Lower leg skin (tissue), 4 donors: ENCODE measurements at places on chromosomes 6 and 20.

GRCh38 chr6:169669889-169670288 is 31.9 kb downstream of the WDR27 start:
- no peak for DNase-seq

GRCh38 chr6:41367700-41368099 is 32.3 kb downstream of the NCR2 start:
- DNase-seq = peak; percentile 75

- DNase-seq = no peak
These were observed 43.7 kb downstream of the FRK start for GRCh38 chr6:116016846-116017545.

DNA sequence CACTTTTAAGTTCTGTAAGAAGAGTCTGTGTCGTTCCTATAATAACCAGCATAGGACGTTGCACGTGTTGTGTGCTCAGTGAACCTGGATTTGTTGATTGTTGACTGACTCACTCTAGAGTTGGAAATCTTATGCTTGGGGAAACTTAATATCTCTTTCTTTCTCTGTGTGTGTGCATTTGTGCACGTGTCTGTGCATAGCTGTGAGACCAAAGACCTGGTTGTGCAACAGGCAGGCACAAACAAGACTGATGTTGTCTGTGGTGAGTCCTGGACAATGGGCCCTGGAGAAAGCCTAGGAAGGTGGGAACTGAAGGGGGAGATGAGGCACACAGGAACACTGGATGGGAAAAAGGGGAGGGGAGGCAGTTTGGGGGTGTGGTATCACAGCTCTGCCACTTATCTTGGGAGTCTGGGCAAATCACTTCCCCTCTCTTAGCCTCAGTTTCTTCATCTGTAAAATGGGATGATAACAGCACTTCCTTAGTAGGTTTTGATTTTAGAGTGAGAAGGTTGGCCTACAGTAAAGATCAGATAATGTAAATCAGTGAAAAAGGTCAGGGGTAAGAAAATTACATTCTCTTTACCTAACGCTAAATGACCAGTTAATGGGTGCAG is 8.4 kb downstream of the CD40 start:
- DNase-seq = no peak

DNA sequence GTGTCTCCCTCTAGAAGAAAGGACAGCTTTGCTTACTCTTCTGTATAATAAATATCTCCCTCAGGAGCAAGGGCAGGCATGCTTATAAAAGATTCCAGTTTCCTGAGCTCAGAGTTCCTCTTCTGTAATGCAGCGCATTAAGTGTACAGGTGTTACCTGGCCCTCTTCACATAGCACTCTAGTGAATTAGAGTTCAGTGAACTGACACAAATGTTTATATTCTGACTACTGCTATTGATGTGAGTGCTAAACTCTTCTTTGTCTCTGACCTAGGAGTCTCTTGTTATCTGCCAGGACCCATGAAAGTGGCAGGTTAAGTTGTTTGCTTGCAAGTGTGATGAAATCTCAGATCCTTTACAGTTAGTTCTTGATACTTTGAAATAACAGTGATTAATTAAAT is 33.5 kb downstream of the CYB5R4 start:
- DNase-seq = no peak
